ENCODE measurements at places on chromosomes 2 and 18. TPM values are rescaled to one million over a fixed set of nuclear protein-coding genes. Genes with fewer than 3 reads are reported as not detected.

- no peaks in the 10 kb centered on the region for H3K36me3 ChIP-seq
- H3K27ac ChIP-seq = no peak overlapping the region
- no peak overlapping the region for H3K4me3 ChIP-seq
- no peak for DNase-seq
- no peaks in the 10 kb centered on the region for H3K27me3 ChIP-seq
Measured at GRCh38 chr2:73414696-73415095, 29.1 kb downstream of the ALMS1 start.

DNA sequence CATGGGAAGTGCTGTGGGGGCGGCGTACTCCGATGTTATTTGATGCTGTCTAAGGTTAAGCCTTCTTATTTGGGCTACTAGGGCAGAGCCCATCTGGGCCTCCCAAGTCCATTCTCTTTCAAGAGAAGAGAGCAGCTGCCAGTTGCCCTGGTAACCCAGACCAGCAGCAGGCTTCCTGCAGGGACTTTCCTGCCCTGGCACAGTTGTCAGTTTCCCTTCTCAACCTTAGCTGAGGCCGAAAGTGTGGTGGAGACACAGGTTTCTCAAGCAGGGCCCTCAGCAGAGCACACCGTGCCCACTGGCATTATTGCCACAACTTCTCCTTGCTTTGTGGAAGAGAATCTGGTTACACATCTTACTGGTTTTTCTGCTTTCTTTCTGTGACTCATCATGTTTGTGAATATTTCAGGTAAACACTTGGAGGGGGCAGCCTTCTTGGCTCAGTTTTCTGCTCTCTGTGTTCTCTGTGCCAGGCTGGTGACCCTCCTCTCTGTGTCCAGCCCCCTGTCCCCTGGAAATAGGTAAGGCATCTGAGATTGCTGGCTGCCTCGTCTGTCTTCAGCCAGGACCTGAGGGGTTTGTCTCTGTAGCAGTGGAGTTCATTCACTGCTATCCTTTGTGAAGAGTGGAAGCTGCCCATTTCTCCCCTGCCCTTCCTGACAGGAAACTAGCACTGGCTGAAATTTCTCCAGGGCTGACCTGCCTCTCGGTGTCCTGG, 111.0 kb downstream of the B3GNT2 start:
- H3K27me3 ChIP-seq = no peaks in the 10 kb centered on the region
- H3K36me3 ChIP-seq = no peaks in the 10 kb centered on the region

APCDD1 gene
- 0.31 TPM for polyA plus RNA-seq

- no peak overlapping the region for H3K27ac ChIP-seq
- no peaks in the 10 kb centered on the region for H3K27me3 ChIP-seq
- H3K4me1 ChIP-seq = peaks cover 7% of the 10 kb centered on the region
- no peak overlapping the region for H3K4me3 ChIP-seq
- DNase-seq = no peak
- no peaks in the 10 kb centered on the region for H3K36me3 ChIP-seq
Measured at GRCh38 chr18:39259736-39260135, 1694.1 kb upstream of the CELF4 start.

DNA sequence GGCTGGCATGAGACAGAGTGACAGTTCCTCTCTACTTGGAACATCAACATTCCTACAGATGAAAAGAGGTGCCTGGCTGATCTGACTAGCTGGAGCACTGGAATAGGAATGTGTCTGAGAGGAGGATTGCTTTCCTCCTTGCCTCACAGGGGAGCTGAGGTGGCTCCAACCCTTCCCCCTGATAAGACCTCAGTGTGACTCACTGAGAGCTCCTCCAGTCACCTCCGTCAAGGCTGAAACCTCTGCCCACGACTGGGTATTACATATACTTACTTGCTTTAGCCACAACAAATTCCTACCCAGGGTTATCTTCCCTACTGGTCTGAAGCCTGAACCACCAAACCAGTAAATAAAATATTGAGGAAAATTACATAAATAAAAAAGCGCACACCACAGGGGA, 342.7 kb upstream of the REG3G start:
- no peak overlapping the region for H3K27ac ChIP-seq
- no peak overlapping the region for H3K4me3 ChIP-seq
- H3K36me3 ChIP-seq = no peaks in the 10 kb centered on the region
- H3K4me1 ChIP-seq = no peaks in the 10 kb centered on the region

DNA sequence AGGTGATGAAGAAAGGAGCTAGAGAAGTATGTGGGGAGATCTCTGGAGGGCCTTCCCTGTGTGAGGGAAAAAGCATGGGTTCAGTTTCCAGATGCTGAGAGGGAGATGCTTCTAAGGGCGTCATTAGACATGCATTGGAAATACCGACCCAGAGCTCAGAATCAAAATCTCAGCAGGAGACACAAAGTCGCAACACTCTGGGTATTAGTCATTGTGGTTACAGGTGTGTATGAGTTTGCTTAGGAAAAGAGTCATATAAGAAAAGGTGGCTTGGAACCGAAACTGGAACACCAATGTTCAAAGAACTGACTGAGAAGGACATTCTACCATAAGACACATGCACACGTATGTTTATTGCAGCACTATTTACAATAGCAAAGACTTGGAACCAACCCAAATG, 477.1 kb downstream of the FBXO15 start:
- no peaks in the 10 kb centered on the region for H3K4me1 ChIP-seq
- no peak overlapping the region for H3K27ac ChIP-seq
- no peak for DNase-seq
- H3K36me3 ChIP-seq = no peaks in the 10 kb centered on the region
- no peaks in the 10 kb centered on the region for H3K27me3 ChIP-seq
- no peak overlapping the region for H3K4me3 ChIP-seq

DNA sequence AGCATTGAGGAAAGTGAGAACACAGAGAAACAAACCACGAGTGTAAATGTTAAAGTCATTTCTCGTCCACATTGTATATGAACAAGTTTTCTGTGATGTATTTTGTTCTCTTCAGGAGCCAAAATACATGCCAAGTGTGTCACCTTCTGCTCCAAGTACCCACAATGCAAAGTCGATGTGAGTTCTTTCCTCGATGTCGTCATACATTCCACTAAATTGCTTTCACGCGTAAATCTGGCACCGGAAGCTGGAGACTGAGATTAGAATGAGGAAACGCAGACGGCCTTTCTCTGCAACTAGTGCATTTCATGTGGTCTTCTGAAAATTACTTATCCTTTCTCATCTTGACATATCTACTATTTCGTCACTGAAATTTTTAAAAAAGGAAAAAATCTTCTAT, 118.5 kb upstream of the SALL3 start:
- H3K4me1 ChIP-seq = no peaks in the 10 kb centered on the region
- H3K4me3 ChIP-seq = no peak overlapping the region
- H3K36me3 ChIP-seq = no peaks in the 10 kb centered on the region
- DNase-seq = no peak
- H3K27ac ChIP-seq = no peak overlapping the region
- no peaks in the 10 kb centered on the region for H3K27me3 ChIP-seq

- DNase-seq = peak; percentile 34
- H3K27ac ChIP-seq = no peak overlapping the region
- no peaks in the 10 kb centered on the region for H3K27me3 ChIP-seq
- no peaks in the 10 kb centered on the region for H3K36me3 ChIP-seq
Measured at GRCh38 chr2:71557321-71557720, 104.0 kb downstream of the DYSF start.

CGREF1 gene
- 3.5 TPM for polyA plus RNA-seq

GRCh38 chr2:174781996-174782395, 17.7 kb upstream of the CHRNA1 start:
- DNase-seq = no peak
- H3K36me3 ChIP-seq = no peaks in the 10 kb centered on the region
- no peak overlapping the region for H3K4me3 ChIP-seq
- peaks cover 35% of the 10 kb centered on the region for H3K4me1 ChIP-seq
- H3K27me3 ChIP-seq = no peaks in the 10 kb centered on the region

GRCh38 chr2:226969417-226970080, 133.7 kb downstream of the RHBDD1 start:
- no peak overlapping the region for H3K4me3 ChIP-seq
- H3K4me1 ChIP-seq = no peaks in the 10 kb centered on the region
- no peak for DNase-seq
- H3K36me3 ChIP-seq = no peaks in the 10 kb centered on the region

GRCh38 chr2:239736358-239737143, 288.6 kb downstream of the NDUFA10 start:
- H3K27ac ChIP-seq = no peak overlapping the region
- no peak overlapping the region for H3K4me3 ChIP-seq
- no peaks in the 10 kb centered on the region for H3K27me3 ChIP-seq
- H3K36me3 ChIP-seq = no peaks in the 10 kb centered on the region
- DNase-seq = peak; percentile 47

- no peaks in the 10 kb centered on the region for H3K36me3 ChIP-seq
- H3K27me3 ChIP-seq = no peaks in the 10 kb centered on the region
- no peaks in the 10 kb centered on the region for H3K4me1 ChIP-seq
- no peak overlapping the region for H3K4me3 ChIP-seq
- no peak for DNase-seq
- H3K27ac ChIP-seq = no peak overlapping the region
Measured at GRCh38 chr2:197867033-197867432, 62.6 kb downstream of the PLCL1 start.

DNA sequence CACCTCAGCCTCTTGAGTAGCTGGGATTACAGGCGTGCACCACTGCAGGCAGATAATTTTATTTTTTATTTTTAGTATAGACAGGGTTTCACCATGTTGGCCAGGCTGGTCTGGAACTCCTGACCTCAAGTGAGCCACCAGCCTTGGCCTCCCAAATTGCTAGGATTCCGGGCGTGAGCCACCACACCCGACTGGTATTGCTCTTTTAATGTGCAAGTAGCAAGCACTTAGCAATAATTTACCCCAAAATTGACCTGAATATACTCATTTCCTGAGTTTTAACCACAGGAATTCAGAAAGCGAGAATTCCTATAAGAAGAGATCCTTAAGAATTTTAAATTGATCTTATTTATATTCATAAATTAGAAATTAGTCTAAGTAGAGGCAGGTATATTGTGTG, 169.1 kb downstream of the CDH2 start:
- peaks cover 13% of the 10 kb centered on the region for H3K4me1 ChIP-seq
- no peaks in the 10 kb centered on the region for H3K36me3 ChIP-seq
- no peak for DNase-seq
- H3K27ac ChIP-seq = no peak overlapping the region

RIT2 gene
- 9.5 TPM for polyA plus RNA-seq

NMUR1 gene
- polyA plus RNA-seq = 0.29 TPM

DNA sequence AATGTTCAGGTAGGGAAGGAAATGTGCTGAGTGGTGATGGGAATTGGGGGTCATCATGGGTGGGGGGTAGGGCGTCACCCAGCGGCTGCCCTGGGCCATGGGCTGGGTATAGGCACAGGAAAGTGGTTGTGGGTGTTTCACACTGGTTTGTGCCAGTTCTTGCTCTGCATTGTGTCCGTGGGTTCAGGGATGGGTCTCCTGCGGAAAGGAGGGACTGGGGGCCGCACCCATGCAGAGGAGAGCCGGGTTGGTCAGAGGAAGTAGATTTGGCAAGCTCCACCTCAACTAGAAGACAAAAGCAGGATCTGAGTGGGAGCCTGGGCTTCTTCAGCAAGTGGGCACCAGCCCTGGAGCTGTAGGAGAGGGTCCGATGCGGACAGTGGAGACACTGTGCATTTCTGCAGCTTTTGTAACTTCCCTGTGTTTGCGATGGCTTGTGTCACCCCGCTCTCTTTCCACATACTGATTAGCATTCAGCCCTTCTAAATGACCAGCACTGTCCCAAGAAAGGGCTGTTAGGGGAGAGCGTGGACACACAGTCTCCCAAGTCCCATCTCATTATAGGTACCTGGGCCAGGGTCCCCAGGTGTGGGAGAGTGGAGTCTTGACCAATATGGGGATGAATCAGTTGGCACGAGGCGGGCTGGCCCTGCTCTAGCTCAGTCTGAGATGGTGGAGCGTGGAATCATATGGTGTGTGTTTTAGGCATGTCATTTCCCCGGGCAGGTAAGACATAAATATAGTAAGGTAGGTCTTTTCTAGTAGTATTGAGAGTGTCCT, 67.2 kb downstream of the LRRFIP1 start:
- no peaks in the 10 kb centered on the region for H3K36me3 ChIP-seq
- H3K4me1 ChIP-seq = peaks cover 61% of the 10 kb centered on the region
- peaks cover 6% of the 10 kb centered on the region for H3K27me3 ChIP-seq
- no peak for DNase-seq

UGT1A7 gene
- not detected for polyA plus RNA-seq

Data from GM23338 (cell line).